Hypothalamus (tissue), 51 donors: ENCODE measurements at places on chromosomes 3 and 15.

DNA sequence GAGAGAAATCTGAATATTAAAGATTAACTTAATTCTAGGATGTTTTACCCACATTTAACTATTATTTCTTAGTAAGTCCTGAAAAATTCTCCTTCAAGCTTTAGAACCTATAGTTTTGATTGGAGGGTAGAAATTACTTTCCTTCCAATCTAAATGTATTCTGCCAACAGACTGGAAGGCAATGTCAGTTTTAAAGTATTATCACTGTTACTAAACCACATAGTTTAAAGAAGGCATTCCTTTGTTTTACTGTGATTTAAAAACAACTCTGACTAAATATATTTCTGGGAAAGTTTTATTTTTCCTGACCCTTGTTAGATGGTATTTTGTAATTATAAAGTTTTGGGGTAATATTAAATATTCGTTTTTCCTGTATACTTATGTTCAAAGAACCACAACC lies 382.5 kb downstream of the TBC1D5 start:
- DNase-seq: no peak

GRCh38 chr3:42661593-42662022 lies 8.1 kb downstream of the ZBTB47 start:
- no peak for DNase-seq

GRCh38 chr3:18077128-18077840 lies 334.9 kb upstream of the TBC1D5 start:
- no peak for DNase-seq

DNA sequence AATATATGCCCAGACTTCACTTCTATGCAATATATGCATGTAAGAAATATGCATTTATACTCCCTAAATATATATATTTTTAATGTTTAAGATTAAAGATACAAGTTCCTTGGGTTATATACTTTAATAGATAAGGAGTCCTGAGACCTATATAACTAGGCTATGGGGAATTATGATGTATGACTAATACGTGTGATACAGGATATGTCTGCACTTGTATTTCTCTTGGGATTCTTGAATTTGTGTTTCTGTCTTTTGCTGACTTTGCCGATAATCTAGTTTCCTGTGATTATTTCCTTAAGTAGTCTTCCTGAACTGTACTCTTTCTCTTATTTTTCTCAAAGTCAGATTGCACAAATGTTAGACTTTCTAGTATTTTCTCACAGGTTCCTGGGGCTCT lies 109.6 kb downstream of the PIK3CB start:
- no peak for DNase-seq

GRCh38 chr3:160980740-160981139 lies 124.4 kb downstream of the B3GALNT1 start:
- no peak for DNase-seq

GRCh38 chr3:109336291-109336861 lies 970 bp downstream of the DPPA4 start:
- DNase-seq: no peak

GRCh38 chr3:78041486-78041885 lies 1001.6 kb downstream of the ROBO2 start:
- DNase-seq: no peak

DNA sequence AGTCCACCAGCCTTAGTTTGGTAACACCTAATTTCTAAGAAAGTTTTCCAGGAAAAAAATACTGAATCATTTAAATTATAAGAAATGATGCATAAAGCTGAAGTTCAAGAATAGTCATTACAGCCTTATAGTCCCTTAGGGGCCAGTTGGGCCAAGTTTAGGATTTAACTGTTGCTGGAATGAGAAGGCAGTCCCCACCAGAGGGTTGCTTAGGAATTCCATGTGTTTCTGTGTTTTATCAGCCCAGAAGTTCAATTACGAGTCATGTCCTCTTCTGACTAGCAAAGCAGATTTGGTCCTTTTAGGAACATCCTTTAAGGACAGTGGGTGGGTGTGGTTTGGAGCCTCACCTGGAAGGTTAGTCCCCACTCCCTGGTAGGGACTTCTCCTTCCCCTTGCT lies 57.0 kb upstream of the NR2E3 start:
- no peak for DNase-seq

GRCh38 chr3:154981664-154982063 lies 98.5 kb upstream of the MME start:
- DNase-seq: no peak

GRCh38 chr3:110811050-110811449 lies 260.6 kb upstream of the NECTIN3 start:
- no peak for DNase-seq

DNA sequence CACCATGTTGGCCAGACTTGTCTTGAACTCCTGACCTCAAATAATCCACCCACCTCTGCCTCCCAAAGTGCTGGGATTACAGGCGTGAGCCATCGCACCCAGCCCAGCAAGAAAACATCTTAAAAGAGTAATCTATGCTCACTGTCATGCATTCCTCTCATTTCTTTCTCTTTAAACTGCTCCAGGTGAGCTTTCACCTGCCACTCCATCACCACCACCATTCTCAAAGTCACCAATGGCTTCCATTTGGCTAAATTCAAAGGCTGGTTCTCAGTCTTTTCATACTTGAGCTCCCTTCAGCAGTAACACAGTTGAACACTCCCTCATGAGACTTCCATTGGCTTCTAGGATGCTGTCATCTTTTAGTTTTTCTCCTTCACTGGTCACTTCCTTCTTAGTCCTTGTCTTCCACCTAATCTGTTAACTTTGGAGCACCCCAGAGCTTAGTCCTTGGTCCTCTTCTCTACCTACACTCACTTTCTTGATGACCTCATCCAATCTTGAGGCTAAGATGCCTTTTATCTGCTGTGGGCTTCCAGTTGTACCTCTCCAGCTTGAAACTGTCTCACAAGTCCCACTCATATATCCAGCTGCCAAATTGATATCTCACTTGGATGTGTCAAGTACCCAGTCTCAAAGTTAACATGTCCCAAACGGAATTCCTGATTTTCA lies 27.0 kb upstream of the ESYT3 start:
- DNase-seq: no peak

- no peak for DNase-seq
Measured at GRCh38 chr3:187334904-187335303, 33.3 kb upstream of the RTP4 start.

- no peak for DNase-seq
Measured at GRCh38 chr3:46075816-46076215, 48.5 kb upstream of the XCR1 start.

DNA sequence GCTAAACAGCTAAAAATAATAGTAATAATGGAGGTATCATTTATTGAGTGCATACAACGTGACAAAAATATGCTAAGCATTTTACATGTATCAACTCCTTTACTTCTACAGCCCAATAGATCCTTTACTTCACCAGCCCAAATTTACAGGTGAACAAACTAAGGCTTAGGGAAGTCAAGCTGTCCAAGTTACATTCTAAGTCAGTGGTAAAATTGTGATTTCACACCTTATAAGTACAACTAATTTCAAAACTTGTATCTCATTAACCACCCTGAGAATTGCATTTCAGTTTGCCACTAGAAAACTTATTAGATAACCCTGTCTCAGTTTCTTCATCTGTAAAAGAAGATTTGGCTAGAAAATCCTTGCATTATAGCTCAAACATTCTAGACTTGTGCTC lies 10.7 kb downstream of the SLC33A1 start:
- DNase-seq: no peak

DNA sequence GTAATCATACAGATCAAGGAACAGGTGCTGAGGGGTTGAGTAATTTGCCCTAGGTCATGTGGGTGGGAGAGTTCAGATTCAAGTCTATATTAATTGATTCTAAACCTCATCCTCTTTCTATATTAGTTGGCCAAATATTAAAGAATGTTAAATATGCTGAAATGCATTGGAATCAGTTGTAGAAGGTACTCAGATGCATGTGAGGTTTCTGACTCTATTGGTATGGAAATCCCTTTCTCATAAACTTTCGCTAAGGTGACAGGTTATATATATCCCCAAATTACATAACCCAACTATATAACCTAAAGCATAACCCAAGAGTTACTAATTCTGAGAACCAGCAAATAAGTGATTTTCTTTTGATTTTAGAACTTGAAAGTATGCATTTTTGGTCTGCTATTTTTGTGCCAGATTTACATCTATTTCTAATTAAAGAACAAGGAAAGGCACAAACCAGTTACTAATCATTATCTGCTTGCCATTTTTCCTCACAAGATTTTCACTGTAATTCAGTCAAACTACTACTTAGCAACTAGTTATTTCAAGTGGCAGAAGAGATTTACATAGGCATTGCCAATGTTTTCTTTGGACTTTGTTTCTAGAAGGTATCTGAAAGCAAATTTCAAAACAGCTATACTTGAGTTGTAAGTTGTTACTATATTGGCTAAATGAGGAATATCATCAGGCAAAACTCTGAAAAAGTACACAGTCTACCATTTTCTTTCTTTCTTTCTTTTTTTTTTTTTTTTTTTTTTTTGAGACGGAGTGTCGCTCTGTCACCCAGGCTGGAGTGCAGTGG lies 201.3 kb downstream of the RBMS3 start:
- DNase-seq: no peak

DNA sequence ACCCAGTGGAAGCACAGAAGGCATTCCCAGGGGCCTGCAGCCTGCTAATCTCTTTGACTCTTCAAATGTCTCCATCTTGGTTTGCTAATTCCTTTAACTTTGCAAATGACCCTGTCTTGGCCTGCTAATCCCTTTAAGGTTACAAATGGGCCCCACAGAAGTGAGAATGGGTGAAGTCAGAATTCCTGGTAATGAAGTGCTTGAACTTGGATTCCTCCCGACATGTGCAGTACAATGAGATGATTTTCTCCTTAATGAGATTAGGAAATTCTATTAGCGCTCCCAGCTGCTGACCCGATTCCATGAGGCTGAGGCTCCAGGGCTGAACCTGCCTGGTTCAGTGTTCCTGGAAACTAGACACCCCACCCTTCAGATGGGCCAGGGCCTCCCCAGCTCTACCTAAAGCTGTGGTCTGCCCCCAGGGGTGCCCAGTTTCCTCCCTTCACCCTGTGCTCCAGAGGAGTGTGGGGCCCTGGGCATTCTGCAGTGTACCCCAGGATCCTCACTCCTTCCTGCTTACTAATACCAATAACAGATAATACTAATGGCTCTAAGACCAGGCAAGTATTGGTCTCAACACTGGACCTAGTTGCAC lies 47.4 kb downstream of the SCN5A start:
- DNase-seq: no peak

- DNase-seq: no peak
Measured at GRCh38 chr15:23532024-23532423, 33.5 kb upstream of the MKRN3 start.

- DNase-seq: no peak
Measured at GRCh38 chr15:86541540-86541939, 461.9 kb downstream of the AGBL1 start.

DNA sequence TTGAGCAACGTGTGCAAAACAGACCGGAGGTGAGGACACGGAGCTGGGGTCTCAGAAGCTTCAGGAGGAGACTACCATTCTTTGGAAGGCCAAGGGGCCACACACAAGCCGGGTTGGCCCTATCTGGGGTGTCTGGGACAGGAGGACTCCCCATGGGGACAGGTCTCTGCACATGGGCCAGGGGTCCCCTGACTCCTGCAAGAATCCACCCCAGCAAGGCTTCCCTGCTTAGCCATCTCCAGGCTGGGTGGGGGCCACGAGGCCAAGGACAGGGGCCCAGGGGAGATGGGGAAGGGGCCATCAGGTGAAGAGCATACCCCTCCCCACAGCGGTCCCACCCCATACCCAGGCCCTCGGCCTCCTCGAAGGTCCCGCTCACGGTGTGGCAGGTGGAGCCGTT lies 38.5 kb downstream of the ADAMTS7 start:
- DNase-seq: no peak

DNA sequence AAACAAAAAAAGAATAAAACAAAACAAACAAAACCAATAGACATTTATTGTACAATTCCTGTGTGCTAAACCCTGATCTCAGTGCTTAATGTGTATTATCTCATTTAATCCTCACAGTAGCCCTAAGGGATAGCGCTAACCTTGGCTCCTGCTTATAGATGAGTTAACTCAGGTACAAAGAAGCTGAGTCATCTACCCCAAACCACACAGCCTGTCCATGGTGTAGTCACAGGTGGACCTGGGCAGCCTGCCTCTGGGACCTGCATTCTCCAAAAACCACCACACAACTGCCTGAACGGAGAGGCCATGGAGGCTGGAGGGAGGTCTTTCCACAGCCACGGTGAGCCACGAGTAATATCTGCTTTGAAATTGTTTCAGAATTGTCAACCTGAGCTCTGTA lies 5.5 kb upstream of the CLN6 start:
- no peak for DNase-seq

DNA sequence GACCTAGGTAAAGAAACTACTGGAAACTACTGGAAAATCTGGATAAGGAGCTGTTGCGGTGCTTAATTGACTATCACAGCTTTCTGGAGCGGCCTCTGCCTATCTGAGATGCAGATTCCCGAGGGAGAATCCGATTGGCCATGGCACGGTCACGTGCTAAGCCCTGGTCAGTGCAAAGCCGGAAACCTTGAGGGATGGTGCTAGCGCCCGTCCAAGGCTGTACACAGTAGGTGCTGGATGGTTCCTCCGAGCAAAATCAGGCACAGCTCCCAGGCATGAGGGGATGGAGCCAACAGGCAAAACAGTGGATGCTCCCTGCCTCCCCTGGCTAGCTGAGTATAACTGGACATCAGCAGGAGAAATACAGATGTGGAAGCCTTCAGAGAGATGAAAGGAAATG lies 238.7 kb upstream of the HES1 start:
- DNase-seq: no peak

DNA sequence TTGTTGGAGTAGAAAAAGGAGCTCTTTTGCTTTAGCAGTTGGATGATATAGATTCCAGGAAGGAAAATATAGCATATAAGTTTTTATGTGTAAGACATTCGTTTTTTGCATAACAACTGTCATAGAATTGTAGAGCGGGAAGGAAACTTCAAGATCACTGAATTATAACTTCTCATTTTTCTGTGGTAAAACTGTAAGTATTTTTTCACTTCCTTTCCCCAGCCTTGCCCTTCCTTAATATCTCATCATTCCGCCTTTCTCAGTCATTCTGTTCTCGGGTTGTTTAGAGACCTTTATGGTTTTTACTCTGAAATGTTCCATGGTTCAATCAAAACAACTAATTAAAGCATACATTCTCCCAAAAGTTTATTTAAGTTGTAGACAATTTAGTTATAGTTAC lies 1.1 kb downstream of the EAF2 start:
- no peak for DNase-seq

DNA sequence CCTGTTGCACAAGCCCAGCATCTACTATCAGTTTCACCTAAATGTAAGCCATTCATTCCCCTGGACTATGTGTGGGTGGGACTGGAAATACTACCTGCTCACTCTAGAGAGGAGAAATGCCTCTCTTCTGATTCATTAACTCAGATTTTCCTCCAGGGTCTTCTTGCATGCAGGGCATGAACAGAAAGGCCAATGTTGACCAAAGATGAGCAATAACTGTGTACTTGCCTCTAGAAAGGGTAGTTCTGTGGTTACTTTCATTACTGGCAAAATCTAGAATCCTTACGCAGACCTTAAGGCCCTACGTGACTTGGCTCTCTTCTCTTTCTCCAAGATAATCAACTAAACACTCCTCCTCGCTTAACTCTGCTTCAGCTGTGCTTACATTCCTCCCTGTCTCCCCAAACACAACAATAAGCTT lies 81.4 kb upstream of the PSMD6 start:
- DNase-seq: no peak
